ENCODE measurements at places on chromosomes 2 and 18.

DNA sequence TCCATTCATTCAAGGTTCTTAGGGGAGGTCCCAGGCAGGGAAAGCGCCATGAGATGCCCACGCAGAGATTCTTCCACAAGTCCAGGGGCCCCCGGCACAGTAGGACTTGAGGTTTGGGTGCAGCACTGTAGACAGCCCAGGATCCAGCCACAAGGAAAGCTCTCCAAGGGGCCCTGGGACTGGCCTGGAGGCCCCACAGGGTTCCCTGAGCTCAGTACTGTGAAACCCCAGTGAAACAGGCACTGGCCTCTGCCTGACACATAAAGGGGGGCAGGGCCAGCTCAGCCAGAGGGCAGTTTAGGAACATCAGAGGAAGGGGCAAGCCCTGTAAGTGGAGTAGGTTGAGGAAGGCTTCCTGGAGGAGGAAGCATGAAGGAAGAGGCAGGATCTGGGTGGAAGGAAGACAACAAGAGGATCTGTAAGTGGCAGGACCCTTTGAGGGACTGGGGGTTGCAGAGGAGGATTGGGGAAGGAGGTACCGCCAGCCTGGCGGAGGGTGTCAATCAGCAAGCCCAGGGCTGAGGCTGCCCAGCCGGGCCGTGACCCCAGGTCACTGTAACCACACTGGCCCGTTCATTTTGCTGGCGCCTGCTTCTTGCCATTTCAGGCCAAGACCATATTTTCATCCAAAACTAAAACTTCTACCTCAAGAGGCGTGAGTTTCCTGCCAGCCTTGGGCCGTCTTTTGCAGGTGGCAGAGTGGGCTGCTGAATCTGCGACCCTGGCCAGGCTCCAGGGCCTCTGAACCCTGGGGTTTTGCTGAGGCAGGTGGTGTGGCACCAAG is 175.2 kb downstream of the SMAD7 start:
- no peak for DNase-seq

DNA sequence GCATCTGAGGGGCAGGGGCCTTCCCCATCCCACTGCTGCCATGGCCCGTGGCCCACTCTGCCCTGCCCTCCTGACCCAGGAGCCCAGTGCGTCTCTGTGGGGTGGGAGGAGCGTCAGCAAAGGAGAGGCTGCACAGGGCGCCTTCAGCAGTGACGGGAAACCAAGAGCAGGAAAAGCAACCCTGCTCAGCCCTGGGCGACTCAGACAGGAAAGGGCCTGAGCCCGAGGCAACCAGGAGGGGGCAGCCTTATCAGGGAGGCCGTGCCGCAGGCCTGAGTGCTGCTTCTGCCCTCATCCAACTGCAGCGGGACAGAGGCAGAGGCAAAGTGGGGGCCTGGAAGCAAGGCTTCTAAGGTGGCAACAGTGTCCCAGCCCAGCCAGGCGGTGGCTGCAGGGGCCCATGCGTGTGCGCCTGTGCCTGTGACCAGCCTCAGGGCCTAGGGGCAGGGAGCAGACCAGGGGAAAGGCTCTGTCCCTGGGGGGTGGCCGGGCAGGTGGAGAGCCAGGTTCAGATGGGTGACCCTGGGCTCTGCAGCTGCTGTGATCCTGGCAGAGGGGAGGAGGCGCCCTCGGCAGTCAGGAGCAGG is 23.3 kb upstream of the ALPI start:
- DNase-seq = no peak

- DNase-seq = no peak
These were observed 69.9 kb downstream of the ODC1 start for GRCh38 chr2:10378189-10378588.

- DNase-seq = no peak
These were observed 119.0 kb downstream of the RPIA start for GRCh38 chr2:88810488-88810887.

DNA sequence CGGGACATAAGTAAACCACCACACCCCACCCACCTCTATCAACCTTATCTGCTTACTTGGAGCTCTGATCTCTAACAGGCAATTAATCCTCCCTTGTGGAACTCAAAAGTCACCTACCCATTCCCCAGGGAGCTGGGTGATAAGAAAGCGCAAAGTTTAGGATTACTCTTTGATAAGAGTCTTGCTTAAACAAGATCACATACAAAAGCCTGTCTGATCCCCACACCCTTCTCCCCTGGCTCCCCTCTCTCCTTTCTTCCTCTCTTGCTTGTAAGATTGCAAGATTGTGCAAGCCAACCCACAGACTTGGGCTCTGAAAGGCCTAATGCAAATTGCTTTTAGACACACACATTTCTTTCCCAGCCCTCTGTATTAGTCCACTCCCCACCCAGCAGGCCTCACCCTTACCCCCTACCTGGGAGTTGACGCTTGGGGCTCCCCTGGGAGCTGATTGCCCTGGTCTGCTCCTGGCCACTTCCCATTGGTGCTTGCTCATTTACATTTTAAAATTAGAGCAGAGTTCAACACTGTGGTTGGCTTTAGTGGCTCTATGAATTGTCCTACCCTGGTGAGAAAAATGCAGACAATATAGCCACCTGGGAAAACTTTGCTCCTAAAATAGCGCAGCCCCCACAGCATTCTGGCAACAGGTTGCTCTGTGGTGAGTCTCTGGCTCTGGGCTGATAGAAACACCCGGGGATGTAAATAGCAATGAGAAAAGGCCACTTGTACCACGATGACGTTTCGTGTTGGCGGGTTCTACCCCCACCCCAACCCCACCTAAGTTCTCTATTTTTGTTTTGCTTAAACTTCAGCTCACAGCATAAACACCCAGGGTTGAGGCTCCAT is 92.8 kb upstream of the MSH2 start:
- DNase-seq = no peak

Measured in stimulated activated CD8-positive, alpha-beta memory T cell treated with anti-CD3 and anti-CD28 coated beads, Interleukin-4, amount 100 ng/mL, for 4 hours (primary cell).